Astrocyte (in vitro differentiated cells and primary cell): ENCODE measurements at places on chromosomes 5 and 9. TPM values are rescaled to one million over a fixed set of nuclear protein-coding genes. Genes with fewer than 3 reads are reported as not detected.
A peak's percentile ranks its signal among the peaks of the same experiment; 100 is the strongest.

DNA sequence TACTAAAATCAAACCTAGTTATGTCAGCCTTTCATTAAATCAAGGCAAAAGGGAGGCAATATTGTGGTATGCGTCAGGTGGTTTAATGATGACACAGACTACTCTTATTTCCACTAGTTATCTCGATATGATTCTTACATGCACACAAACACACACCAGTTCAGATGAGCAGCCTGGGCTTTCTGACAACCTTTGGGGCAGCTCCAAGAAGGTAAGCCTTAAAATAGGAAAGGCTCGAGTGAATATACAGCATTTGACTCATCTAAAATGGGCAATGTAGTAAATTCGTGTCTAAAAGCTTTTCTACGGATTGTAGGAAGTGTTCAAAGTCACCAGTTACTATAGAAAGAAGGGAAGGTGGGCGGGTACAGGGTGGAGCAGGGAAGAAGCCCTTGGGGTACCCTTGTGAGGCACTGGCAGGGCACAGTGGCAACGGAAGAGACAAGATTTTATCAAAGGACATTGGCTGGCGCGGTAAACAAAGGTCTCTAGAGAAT is 1.9 kb downstream of the ANKH start:
- no peak for DNase-seq

DNA sequence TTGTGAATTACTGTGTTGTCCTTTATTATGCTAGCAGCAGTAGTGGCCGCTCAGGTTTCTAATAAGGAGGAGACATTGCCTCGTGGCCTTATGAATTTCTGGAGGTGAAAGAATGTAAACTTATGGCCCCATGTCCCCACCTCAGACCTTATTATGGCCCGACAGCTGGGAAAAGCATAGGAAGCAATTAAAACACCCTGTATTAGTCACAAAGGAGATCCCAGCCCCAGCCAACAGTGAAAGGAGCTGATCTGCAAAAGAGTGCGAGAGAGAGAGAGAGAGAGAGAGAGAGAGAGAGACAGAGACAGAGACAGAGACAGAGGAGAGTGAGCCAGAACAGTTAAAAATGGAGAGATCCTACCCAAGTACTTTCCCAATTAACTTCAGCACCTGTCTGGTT is 269.3 kb downstream of the DMRT2 start:
- DNase-seq = no peak

GRCh38 chr9:18074041-18074440 is 399.9 kb upstream of the ADAMTSL1 start:
- DNase-seq = peak; percentile 4

DNA sequence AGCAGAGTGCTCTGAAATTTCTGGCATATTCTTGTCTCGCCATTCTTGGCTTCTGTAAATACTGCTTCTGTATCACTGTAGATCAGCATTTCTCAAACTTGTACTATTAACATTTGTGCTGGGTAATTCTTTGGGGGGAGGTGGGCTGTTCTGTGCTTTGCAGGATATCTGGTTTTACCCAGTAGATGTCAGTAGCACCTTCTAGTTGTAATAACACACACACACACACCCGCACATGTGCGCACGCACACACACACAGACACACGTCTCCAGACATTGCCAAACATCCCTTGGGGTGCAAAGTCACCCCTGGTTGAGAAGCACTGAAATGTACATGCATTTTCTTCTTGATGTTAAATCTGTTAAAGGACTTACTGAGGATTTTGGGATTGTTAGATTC is 304.1 kb downstream of the MAT2B start:
- DNase-seq = no peak

GRCh38 chr9:76018235-76018634 is 127.8 kb downstream of the PCSK5 start:
- DNase-seq = no peak

DNA sequence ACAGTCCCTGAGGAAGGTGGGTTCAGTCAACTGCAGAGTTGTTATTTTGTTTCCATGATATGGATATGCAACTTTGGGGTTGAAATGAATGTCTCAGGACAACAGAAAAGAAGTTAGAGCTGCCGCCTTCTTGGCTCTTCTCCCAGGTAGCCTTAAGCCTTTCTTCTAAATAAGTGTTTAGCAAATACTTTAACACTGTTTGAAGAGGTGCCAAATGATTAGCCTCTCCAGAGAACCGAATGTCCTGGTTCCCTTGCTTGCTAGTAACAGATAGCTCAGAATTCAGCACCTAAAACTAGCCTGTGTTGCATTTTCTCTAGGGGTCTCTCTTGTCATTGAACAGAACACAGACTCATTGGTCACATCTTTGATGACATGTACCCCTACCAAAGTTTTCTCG is 127.7 kb upstream of the PIK3R1 start:
- DNase-seq = peak; percentile 36

DNA sequence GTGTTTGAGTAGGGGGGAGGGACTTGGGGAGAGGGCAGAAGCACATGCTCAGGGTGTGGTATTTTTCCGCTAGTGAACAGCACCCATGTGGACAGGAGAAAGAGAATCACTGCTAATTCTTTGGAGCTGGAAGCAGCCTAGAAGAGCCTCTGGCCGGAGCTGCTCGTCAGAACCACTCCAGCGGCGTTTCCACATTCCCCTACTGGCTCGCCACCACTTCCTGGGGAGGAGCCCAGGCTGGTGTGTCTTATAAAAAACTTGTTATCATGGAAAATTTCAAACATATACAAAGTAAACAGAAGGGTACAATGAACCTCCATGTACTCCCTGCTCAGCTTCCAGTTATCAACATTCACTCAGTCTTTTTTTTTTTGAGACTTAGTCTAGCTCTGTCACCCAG is 26.7 kb downstream of the LHX2 start:
- no peak for DNase-seq

NLN gene
- 59.3 and 65.2 TPM in 2 replicates for total RNA-seq

DNA sequence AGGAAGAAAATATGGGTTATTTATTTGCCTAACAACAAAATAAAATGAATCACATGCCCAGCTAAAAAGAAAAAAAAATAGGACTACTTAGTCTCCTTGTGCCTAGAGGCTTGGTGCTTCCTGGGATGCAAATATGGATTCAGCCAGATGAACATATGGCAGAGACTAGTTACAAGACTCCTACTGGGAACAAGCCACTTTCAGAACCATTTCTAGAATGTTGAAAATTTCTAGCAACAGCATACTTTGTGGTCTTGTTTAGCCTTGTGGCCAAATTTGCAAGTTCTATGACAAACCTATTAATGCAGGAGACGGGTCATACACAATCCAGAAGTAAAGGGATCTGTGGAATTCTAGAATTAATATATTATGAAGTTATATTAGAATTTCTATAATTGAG is 198.7 kb downstream of the CHSY3 start:
- peak; percentile 23 for DNase-seq

MLANA gene
- not detected in 2 replicates for total RNA-seq

DNA sequence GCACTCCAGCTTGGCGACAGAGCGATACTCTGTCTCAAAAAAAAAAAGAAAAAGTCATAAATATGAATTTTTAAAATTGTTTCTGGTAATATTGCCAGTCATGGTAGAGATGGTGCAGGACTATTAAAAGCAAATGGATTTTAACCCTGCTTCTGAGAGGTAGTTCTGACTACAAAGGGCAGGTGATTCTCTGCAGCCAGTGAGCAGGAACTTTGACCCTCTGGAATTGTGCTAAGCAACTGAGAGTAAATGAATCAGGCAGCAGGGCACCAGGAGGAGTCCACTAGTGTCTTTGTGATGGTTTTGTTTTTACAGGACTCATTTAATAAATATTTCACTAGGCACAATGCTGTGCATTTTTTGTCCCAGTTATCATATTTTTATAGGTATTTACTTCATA is 781.2 kb downstream of the TLE4 start:
- DNase-seq = no peak

ASS1 gene
- 117 and 182 TPM in 2 replicates for total RNA-seq

- DNase-seq = no peak
Observed at GRCh38 chr9:75120686-75121085, 32.4 kb downstream of the OSTF1 start.
